ENCODE measurements at places on chromosomes 16 and 17. TPM values are rescaled to one million over a fixed set of nuclear protein-coding genes. Genes with fewer than 3 reads are reported as not detected.

DNA sequence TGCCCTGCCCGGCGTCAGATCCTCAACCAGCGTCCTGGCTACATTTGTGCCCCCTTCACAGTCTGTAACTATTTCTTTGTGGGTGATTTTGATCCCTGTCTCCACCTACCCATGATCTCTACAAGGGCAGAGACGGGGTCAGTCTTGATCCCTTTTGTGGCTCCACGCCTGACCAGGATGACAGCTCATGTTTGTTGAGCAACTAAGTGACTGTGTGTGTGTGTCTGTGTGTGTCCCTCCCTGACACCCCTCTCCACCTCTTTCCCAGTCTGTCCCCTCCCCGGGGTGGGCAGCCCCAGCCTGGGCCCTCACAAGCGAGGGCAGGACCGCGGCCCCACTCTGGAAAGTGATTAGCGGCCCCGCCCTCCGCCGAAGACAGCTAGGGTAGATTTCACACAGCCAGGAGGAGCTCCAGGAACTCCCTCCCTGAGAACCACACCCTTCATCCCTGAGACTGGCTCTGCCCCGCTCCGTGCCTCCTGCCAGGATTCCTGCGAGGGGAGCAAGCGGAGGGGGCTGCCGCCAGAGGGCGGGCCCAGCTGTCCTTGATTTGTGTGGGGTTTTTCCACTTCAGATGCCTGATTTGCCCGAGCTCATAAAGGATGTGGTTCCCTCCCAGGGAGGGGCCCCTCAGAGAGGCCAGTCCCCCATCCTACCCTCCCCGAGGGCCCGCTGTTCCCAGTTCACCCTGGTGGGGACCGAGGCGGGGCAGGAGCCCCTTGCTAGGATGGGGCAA lies 5.3 kb upstream of the HS3ST6 start:
- peaks cover 53% of the 10 kb centered on the region for H3K27me3 ChIP-seq
- no peak overlapping the region for H3K27ac ChIP-seq
- no peak for DNase-seq
- H3K36me3 ChIP-seq: no peaks in the 10 kb centered on the region

TMEM92 gene
- polyA plus RNA-seq: not detected

ADGRG3 gene
- 0.61 TPM for polyA plus RNA-seq

DNA sequence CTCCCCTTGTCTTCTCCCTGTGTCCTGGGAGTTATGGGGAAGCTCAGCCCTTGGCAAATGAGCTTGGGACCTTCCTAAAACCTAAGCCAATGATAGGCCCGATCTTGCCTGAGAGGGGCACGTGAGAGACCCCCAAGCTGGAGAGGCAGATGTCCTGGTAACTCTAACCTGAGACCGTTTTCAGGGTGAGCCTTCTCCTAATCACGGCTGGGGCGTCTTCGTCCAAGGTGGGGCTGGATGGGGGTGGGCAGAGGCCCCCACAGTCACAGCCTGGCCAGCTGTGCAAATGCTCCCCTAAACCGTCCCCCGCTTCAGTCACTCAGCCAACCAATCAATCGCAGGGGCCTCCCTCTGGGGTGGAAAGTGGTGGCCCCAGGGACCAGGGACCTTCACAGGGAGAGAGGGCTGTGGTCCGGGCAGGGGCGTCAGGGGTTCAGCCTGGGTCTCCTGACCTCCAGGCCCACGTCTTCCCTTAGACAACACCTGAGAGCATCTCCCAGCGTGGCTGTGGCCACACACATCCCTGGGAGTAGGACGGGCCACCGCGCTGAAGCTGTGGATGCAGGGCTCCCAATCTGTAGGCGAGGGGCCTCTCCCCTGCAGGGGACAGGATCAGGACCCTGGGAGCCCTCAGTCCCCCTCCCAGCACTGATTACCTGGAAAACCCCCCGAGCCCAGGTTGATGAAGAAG lies 30.6 kb downstream of the ACTG1 start:
- H3K4me1 ChIP-seq: peaks cover 38% of the 10 kb centered on the region
- peak overlapping the region; percentile 63 for H3K4me3 ChIP-seq
- no peak overlapping the region for H3K27ac ChIP-seq

WNT3 gene
- polyA plus RNA-seq: 0.50 TPM
